ENCODE measurements at places on chromosomes 6 and 20.

GRCh38 chr20:58555078-58555765, 40.0 kb upstream of the APCDD1L start:
- DNase-seq = no peak

- no peak for DNase-seq
These were observed 14.4 kb downstream of the ABHD12 start for GRCh38 chr20:25376236-25376635.

DNA sequence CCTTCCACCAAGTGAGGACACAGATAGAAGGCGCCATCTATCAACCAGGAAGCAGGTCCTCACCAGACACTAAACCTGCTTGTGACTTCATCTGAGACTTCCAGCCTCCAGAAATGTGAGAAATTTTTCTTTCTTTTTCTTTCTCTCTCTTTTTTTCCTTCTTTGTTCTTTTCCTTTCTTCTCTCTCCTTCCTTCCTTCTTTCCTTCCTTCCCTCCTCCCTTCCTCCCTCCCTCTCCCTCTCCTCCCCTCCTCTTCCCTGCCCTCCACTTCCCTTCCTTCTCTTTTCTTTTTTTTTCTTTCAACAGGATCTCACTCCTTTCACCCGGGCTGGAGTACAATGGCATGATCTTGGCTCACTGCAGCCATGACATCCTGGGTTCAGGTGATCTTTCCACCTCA, 37.4 kb upstream of the MCUR1 start:
- no peak for DNase-seq

DNA sequence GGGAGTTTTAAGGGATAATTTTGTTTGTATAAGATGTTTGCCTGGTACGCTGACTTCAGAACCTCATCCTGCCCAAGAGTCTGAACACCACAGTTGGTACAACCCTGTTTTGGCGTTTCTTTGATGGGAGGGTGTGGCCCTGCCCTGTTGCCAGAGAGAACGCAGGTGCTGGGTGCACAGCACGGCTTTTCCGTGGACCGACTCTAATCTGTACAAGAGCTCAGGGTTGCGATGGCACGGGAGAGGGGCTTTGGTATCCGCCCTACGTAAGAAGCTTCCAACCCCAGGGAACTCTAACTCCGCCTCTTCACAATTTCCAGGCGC, 1.3 kb downstream of the CYP24A1 start:
- no peak for DNase-seq

DNA sequence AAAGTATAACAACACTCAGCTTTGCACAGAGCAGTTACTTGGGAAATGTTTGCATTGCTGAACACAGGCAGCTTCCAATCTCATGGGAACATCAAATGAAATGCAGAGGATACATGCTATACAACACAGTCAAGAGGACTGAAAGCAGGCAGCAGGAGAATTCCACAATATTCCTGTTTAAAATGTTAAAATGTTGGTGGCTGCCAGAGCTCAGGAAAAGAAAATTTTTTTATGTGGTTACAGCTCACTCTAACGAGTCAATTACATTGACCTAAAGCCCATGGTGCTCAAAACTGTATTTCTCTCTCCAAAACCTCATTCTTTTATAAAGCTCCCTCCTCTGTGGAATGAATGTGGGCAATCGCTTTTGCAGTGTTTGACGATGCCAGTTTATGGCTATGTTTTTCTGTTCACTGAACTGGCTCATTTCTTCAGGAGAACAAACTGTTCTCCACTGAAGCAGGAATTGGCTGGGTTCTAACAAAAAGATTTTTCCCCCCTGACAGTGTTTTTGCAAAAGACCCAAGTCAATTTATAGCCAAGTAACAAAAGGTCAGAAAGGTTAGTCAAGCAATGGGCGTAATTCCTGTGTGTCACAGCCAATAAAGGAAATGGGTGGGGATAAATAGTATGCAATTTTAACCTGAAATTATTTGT, 69.0 kb downstream of the ZHX3 start:
- no peak for DNase-seq

GRCh38 chr6:46734867-46735719, at the start of gene PLA2G7:
TSS of gene PLA2G7 (minus strand) at chr6:46735375. CDS start at chr6:46722891, 12,484 bp downstream.
- DNase-seq = peak; percentile 45

- no peak for DNase-seq
These were observed 86.4 kb upstream of the PTPN1 start for GRCh38 chr20:50423758-50424157.

GRCh38 chr6:68738039-68738438, 103.0 kb downstream of the ADGRB3 start:
- DNase-seq = no peak

- no peak for DNase-seq
These were observed 122.1 kb downstream of the HIVEP2 start for GRCh38 chr6:142822842-142823241.

DNA sequence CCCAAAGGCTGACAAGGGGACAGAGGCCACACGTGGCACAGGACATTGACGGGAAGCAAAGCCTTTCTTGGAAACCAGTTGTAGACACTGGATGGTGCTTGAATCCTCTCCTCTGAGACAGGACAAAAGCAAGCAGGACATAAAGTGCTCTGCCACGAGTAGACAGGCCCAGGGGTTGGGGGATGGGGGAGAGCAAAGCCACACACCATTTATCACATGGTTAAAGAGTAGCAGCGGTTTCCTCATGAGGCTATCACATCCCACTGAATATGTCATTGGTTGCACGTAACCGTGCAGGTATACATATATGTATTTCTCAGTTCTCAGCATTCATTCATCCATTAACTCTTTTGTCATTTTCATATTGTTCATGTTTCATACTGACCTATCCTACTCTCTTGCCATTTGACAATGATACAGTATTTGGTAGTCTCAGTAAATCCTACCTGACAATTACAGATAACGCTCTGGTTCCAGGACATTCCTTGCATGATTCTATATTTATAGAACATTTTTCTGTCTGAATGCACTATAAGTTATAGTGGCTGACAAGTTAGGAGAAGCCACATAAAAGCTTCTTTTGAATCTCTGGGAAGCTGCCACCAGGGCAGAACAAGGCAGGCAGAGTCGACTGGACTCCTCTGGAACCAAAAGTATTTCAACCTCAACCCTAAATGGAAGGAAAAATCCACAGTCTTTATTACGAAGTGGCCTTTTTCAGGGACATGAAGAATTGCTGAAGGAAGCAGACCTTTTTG, 23.5 kb downstream of the METTL24 start:
- no peak for DNase-seq

DNA sequence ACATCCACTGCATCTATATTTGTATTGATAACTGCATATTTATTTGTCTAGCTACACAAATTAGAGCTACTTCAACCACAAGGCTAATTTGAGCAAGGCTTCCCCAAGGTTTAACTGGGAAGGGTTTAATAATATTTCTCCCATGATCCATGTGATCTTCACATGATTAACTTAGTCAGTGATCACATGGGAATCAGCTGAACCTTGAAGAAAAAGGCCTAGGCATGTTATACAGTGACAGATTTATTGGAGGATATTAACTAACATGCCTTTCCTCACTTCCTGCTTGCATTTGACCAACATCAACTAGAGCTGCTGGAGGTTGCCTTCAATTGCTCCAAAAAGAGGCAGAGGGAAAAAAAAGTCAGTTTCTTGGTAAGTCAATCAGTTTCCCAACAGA, 417.0 kb downstream of the HAO1 start:
- no peak for DNase-seq

GRCh38 chr6:46796848-46797580, 3.8 kb downstream of the MEP1A start:
- DNase-seq = no peak
